Endothelial cell of umbilical vein (primary cell): ENCODE measurements at places on chromosomes 7 and 10. TPM values are rescaled to one million over a fixed set of nuclear protein-coding genes. Genes with fewer than 3 reads are reported as not detected.

- no peak for DNase-seq
These were observed 305.6 kb upstream of the ANKRD30A start for GRCh38 chr10:36819781-36820180.

AKR1C1 gene
- 1.6 and 5.5 TPM in 2 replicates for total RNA-seq

DNA sequence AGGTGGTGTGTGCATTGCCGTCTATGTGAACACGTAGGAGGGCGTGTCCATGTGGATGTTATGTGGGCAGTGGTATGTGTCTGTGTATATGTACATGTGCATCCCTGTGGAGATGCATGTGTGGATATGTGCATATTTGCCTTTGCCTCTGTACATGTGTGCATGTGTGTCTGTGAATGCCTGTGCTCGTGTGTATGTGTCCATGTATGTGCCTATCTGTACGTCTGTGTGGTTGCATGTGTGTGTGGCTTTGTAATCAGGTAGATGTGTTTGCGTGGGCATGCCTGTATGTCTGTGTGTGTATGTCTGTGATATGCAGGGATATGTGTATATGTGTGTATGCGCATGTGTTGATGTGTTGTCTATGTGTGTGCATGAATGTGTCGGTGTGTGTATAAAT, 19.7 kb downstream of the ADCY1 start:
- no peak for DNase-seq

DNA sequence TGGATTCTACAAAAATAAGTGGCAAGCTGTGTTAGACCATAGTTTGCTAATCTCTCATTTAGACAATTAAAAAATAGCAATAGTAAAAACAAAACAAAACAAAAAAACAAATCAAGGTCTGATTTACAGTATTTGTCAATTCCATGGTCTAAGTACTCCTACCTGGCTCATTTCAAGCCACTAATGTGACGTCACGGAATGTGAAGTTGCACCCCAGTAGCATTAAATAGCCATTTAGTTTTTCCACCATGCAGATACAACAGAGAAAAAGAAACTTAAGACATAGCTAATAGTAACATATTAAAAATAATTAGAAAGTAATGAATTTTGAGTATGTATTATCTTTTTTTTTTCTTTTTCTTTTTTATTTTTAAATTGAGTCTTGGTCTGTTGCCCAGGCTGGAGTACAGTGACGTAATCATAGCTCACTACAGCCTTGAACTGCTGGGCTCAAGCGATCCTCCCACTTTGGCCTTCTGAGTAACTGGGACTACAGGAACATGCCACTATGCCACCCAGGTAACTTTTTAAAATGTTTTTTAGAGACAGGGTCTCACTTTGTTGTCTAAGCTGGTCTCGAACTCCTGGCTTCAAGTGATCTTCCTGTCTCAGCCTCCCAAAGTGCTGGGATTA, 101.2 kb downstream of the MKX start:
- DNase-seq, result no peak

- no peak for DNase-seq
These were observed 170.8 kb downstream of the DNAJC1 start for GRCh38 chr10:21832821-21833130.
